AG04450 (cell line): ENCODE measurements at places on chromosomes 7 and 10.

GRCh38 chr7:94243066-94243711, 151.5 kb upstream of the COL1A2 start:
- no peak for DNase-seq

DNA sequence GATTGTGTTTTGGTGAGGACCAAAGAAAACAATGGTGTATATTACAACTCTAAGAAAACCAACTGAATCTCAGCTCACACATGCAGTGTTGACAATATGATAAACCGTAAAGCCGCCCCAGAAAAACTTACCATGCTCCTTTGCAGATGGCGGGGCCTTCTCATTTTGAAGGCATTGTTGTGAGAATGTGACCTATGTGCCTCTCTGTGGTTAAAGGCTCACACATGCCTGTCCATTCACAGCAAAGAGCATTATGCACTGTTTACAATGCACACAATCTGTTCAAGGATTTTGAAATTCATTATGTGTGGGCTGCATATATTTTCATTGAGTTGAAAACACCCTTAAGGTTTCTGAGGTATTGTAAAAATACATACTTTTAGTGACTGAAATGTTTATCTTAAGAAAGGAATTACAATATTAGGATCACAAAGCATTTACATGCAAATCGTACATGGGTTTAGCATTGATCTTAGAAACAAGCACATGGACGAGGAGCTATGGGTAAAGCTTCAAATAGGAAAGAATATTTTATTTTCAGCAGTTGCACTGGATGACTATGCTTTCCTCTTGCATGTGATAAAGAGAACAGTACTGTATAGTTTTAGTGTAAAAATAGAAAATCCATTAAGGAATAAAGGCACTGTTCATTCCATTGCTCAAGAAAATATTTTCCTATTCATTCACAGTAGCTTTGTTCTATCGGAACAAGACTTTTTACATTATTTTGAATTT, 334.3 kb downstream of the ARL4A start:
- no peak for DNase-seq

DNA sequence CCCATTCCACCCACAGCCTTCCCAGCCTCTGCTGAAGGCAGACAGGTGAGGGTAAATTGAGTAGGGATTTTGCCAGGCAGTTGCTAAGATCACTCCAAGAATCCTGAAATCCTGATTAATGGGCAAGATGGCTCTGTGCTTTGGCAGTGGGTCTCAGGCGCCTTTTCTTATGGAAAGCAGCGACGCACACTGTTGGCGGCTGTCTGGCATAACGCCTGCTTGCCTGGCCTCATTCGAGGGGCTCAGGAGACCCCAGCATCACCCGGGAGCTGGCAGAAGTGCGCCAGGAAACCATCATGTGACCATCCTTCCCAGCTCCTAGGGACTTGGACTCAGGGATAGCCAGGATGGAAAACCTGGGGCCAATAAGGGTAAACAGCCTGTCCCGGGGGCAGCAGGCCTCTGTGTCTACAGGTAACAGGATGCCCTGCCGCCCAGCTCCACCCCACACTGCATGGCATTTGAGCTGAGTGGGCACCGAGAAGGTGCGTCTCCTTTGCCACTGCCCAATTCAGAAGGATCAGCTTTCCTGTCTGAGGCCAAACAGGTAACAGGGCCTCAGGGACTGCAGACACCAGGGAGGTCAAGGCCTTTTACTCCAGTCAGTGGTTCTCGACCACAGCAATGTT, 98.6 kb downstream of the FAM53B start:
- DNase-seq = no peak

DNA sequence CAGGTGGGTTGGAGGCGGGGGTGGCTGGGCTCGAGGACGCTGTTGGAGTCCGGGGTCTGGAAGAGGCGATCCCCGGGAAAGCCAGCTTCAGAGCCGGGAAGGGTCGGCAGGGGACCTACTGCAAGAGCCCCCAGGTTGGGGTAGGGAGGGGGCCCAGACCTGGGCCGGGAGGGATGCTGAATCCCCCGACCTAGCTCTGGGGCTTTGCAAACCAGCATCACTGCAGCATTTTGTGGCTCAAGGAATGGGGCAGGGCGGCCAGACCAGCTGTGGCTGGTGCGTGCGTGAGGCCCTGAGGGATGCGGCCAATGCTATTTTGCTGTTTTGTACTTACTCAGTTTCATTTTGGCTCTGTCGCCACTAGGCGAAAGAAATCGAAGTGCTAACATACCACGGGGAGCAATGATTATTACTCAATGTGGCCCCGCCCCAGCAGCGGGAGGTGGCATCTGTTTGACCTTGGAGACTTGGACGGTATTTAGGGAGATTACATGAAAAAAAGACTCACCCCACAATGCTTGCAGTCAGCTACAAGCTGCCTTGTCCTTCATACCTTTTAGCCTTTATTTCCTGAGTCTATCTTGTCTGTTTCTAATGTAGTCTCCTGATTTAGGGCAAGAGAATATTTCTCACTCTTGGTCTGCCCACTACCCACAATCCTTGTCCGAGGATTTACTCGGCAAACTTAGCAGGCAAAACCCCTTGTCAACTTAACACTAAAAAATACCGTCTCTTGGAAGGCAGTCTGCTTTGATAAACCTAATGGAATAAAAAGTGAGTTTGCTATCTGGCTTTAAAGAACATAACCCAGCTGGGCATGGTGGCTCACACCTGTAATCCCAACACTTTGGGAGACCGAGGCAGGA, 16.2 kb downstream of the HSPB1 start:
- peak; percentile 76 for DNase-seq

- no peak for DNase-seq
These were observed 119.7 kb downstream of the FAM53B start for GRCh38 chr10:124624466-124624865.

- DNase-seq = no peak
These were observed 199.3 kb downstream of the PARD3 start for GRCh38 chr10:34615770-34616169.
